ENCODE measurements at places on chromosomes 6 and 20.

DNA sequence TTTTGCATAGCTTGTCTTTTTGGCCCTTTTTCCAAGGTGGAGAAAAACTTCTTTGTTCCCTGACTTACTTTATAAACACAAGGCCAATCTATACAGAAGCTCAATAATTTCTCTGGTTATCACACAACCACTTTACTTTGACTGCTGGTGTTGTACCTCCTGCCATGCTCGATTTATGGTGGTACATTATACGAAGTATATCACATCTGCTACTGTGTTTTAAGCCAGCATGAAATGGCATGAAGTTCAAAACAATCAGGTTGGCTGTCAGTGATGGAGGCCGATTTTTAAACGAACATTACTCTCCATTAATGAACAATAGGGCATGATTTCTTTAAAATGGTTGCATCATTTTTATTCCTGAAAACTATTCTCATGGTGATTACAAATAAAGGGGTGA, 21.0 kb upstream of the ATXN1 start:
- no peak for DNase-seq

DNA sequence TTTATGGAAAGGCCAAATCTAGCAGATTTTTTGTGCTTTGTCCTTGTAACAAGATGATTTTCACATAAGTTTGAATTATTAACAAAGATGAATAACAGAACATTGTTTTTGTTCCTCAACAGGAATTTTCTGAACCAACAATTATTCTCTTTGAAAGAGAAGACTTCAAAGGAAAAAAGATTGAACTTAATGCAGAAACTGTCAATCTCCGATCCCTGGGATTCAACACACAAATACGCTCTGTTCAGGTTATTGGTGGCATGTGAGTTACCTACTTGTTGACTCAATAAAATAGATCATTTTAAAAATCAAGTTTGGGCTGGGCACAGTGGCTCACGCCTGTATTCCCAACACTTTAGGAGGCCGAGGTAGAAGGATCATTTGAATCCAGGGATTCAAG, 70.9 kb downstream of the RTN4IP1 start:
- DNase-seq = no peak

DNA sequence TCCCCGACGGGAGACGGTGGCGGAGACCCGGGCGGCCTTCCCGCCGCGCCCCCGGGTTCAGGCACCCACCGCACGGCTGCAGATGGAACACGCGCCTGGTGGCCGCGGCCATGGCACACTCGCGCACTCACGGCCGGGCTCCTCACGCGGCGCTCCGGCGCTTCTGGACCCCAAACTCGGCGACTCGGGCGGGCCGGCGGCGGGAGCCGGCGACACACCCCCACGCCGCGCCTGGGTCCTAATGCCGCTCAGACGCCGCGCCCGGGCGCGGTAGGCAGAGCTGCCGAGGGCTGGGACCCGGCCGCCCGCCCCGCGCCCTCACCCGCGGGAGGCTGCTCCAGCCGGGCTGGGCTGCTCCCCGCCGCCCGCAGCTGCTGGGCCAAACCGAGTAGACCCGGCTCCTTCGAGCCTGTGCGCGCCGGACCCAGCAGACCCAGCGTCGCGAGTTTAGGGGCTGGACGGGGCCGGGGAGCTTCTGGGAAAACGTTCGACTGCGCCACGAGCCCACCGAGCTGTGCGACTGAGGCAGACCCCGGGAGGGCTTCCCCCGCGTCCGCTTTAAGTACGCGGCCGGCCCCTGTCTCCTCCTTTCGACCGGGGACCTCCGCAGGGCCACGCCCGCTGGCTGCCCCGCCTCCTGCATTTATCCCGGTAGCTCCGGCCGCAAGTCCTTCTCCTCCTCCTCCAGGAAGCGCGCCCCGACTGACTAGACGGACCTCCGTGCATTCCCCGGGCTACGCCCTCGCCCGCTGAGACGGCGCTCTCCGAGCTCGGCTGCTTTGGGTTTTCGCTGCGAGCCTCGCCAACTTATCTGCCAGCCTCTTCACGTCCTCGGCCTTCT, at the start of gene SLC4A11:
SLC4A11 (minus strand) TSS at position 165 of the 841 bp plus-strand sequence; CDS start at position 112, 53 bp downstream.
- peak; percentile 15 for DNase-seq

- DNase-seq = no peak
These were observed 249.1 kb upstream of the TSHZ2 start for GRCh38 chr20:52722926-52723688.

DNA sequence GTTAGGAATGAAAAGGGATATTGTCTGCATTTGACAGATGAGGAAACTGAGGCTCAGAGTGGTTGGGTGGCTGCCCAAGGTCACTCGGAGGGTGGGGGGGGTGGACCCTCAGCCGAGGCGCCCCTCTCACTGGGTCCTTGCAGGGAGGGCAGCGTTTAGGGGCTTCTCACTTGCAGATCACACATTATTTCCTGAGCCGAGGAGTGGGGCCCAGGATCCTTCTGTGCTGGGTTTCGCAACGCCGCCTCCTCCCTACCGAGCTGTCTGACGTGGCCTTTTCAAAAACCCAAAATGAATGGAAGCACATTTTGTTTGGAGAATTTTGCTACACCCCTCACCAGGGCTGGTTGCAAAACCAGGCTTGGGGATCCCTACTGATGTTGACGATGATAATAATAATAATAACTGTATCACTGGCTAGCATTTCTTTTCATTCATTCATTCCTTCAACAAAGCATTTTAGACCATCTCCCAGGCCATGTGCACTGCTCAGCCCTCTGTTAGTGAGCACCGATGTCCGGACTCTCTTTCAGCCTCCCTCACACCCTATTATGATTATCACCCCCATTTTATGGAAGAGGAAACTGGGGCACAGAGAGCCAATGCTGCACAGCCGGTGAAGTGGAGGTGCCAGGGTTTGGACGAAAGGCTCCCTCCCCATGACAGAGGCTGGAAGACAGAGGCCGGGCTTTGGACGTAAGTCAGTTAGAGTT, 5.2 kb downstream of the DLGAP4 start:
- no peak for DNase-seq

- no peak for DNase-seq
These were observed 4.7 kb upstream of the TAAR1 start for GRCh38 chr6:132663661-132664060.

- DNase-seq = no peak
These were observed 78.1 kb upstream of the EZR start for GRCh38 chr6:158897236-158897635.

DNA sequence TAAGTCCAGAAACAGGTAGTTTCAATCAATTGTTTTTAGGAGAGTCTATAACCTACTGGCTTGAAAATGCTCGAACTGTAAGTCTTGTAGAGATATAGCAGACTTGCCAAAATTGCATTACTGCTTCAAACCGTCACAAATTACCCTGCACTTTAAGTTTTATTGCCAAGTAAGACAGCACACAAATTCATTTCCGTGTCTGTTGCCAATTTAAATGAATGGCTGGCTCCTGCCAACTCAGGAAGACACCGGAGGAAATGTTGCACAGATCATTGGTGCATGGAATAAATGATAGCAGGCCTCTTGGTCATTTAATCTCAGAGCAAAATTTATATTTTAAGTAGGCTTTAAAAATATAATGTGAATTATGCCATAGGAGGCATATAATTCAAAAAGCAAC, 438.1 kb downstream of the HACE1 start:
- DNase-seq = no peak

- DNase-seq = peak; percentile 25
These were observed 55.9 kb upstream of the RREB1 start for GRCh38 chr6:7051780-7052442.

DNA sequence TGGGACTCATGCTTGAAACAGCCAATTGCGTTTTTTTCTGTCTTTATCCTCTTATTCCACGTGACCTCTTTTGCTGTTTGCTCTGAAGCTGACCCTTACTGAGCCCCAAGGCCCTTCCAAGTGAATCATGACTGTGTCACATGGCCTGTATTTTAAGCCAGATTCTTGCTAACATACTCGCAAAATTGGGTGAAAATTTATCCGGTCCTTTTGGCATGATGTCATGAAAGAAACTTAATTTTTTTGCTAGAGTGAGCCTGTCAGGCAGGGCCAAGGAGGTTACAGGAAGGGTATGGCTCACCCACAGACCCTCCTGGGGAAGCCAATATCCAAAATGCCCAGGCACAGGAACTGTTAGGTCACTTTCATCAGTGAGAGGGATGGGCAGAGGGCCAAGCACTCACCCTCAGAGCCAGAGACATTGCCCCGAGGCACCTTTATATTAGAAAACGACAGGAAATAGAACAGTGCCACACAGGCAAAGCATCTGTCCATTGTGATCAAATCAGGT, 296.7 kb downstream of the CDH26 start:
- no peak for DNase-seq

DNA sequence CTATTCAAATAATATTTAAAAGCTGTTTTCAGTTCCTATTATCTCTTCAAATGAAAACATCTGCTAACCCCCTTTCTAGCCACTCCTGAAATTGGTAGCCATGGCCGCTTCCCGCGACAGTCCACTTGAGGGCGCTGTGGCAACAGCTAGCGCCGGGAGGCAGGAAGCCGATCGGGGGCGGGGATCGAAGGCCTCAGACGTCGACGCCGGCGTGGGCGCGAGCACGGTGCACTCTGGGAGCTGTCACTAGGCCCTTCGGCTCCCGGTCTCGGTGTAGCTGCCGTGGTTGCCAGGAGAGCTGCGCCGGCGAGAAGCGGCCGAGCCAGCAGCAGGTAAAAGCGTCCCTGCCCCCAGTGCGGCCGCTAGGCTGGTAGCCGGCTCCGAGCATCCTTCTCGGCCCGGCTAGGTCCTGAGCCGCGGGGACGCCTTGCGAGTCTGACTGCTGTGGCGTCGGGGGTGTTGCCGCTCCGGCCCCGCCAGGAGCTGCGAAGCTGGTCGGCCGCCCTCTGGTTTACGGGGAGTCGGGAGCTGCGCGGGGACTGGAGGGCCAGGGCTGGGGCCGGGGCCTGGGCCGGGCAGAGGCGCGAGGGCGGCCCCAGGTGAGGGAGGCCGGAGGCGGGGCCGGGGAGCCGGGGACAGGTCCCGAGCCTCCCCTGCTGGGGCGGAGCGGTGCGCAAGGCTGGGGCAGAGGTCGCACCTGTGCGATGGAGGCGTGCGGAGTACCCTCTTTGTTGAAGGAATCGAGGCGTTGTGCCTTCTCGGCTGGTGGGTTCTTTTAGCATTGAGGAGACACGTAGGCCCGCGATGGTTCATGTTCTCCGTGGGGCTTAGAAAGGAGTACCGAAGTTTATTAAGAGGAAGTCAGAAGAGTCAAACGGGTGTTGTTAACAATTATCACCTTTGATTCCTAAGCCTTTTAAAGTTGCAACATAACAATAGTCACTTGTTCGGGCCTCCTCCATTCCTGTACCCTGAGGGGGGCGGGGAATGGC, at the start of gene DOP1A:
DOP1A (plus strand) TSS at position 224 of the 992 bp plus-strand sequence. CDS start 29,307 bp downstream, outside the sequence.
- DNase-seq = peak; percentile 90

DNA sequence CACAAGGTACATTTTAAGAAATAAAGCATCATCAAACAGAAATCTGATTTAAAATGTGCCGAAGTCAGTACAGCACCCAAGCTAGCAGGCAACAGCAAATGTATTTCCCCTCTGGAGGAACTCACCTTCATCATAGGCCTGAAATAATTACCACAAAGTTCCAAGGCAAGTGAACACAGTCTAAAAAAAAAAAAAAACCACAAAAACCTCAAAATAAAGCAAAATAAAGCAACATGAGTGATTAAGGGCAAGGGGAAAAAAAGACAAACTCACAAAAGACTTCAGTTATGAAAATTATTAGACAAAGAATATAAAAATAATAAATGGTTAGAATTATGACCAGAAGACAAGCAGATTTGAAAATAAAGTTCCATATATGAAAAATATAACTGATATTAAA, 10.4 kb downstream of the GPR63 start:
- DNase-seq = no peak

DNA sequence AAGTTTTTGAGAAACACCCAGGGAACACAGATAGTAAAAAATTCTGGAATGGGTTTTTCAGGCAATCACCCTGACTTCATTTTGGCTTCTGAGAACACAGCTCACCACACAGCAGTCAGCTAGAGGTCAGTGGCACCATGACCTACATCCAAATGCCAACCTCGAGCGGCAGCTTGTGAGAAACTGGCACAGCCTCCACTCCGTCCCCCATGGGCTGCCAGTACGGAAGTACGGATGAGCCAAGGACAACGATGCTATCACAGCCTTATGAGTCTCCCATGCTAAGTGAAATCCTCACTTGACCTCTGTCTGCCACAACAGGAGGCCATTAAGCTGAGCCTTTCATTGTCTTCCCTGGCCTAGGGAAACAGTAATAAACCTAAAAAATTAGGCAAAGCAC, 32.0 kb downstream of the KIF16B start:
- no peak for DNase-seq

- DNase-seq = no peak
These were observed 374.6 kb upstream of the SYNCRIP start for GRCh38 chr6:86017236-86017635.

GRCh38 chr20:24340933-24341332, 128.5 kb upstream of the SYNDIG1 start:
- DNase-seq = no peak
